ENCODE measurements at places on chromosomes 3 and 15.
A peak's percentile ranks its signal among the peaks of the same experiment; 100 is the strongest.

DNA sequence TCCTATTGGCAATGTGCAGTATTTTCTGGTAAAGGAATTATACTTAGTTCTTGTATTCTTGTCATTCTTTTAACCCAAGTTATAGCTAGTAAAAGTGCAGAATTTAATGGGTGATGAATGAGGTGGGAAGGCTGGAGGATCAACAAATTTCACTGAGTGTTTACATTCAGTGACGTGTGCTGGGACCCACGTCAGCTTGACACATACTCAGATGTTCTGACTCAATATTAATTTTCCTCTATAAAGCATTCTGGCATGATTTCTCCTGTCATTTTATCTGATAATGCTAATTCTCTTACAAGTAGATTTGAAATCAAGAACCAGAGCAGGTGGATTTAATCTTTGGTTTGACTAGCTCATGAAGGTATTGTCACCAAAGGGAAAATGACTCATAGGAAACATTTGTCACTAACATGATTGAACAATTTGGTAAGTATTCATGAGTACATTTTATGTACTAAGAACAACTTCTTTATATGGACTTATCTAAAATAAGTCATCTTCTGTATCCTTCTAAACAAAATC, 71.0 kb upstream of the SYNPR start:
- no peak for DNase-seq

GRCh38 chr15:53128652-53129051, 338.5 kb upstream of the ONECUT1 start:
- DNase-seq, result no peak

GRCh38 chr3:118544458-118544857, 490.2 kb downstream of the IGSF11 start:
- DNase-seq, result no peak

DNA sequence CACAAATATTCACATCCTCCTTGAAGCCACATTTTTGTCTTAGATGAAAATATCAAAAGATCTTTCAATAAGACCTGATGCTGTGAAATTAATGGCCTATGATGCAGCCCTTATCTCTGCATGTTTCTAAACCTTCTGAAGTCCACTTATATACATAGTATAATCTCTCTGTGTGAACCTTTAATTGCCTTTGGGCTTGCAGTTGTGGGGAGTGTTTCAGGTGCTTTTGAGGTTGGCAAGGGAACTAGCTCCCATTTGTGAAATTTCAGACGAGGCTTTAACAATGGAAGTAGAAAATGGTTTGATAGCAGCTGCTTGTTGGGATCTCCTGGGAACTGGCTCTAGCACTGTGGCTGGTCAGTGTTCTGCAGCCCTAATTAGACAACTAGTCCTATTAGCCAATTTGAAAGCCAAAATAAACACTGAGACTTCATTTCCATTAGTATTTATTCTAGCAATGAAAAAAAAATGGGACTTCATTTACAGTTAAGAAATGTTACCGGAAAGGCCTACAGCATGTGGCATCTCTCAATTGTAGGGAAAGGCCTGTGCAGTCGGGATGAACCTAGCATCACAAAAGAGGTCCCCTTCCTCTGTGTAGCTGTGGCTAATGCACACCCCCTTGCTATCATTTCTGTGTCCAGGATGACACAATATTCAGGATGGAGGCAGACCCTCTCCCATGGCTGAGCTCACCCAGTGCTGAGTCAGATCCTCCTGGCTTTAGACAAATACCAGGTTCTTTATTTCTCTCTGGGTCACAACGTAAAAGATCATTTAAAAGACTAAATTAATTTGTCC, 140.7 kb upstream of the TRIM42 start:
- DNase-seq, result no peak

GRCh38 chr3:124688581-124689454, 41.4 kb upstream of the UMPS start:
- DNase-seq, result peak; percentile 30

DNA sequence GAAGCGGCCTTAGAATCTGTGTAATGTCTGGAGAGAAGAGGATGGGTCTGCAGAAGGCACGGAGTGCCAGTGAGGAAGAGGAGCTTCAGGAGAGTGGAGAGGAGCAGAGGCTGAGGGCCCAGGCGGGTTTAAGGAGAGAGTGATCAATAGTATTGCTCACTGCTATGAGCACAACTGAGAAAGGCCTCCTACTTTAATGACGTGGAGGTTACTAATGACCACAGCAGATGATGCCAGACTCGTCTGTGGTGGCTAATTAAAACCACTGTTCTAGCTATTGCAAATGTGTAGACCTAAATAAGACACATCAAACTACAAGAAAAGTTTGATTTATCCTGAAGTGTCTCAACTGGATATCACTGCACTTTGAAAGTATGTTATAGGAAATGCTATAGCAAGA, 33.2 kb downstream of the MTMR10 start:
- no peak for DNase-seq

DNA sequence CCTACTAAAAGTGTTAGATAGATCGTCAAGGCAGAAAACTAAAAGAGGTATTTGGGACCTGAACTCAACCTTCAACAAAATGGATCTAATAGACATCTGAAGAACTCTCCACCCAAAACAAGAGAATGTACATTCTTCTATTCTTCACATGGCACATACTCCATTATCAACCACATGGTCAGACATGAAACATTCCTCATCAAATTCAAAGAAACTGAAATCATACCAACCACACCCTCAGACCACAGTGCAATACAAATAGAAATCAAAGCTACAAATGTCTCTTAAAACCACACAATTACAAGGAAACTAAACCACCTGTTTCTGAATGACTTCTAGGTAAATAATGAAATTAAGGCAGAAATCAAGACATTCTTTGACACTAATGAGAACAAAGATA, 984.1 kb upstream of the GBE1 start:
- DNase-seq, result no peak

DNA sequence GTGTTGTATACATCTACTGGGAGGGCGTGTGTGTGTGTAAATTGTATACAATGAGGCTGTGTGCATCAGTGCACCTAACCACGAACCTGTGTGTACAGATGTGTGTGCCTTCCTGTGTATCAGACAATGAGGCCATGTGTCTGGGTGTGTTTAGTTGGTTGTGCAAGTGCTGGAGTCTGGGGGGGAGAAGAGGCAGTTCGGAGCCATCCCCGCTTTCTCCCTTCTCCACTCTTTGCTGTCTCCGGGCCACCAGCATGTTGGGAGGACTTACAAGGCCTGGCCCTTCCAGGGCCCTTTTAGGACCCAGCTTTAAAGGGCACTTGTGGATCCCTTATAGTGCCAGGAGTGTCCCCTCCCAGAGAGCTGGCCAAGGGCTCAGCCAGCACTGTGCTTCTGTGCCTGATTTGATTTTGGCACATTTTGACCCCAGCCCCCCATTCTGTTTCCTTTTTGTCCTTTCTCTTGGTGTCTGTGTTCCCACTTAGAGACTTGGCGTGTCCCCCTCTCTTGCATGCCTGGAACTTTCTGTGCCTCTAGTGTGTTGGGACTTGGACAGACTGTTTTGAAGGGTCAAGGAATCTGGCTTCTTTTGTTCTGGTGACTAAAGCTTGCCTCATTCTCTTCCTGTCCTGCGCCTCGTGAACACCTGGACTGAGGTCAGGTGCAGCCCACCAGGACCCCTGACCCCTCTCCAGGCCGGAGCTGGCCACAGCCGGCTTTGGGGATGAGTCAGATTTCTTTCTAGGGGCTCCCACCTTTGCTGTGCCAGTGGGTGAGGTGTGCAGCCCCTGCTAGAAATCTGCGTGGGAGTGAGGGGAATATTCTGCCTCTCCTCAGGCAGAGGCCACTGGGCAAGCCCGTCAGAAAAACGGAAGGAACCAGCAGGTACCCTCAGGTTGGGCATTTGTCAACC, 1.5 kb downstream of the CTDSPL start:
- DNase-seq, result no peak

DNA sequence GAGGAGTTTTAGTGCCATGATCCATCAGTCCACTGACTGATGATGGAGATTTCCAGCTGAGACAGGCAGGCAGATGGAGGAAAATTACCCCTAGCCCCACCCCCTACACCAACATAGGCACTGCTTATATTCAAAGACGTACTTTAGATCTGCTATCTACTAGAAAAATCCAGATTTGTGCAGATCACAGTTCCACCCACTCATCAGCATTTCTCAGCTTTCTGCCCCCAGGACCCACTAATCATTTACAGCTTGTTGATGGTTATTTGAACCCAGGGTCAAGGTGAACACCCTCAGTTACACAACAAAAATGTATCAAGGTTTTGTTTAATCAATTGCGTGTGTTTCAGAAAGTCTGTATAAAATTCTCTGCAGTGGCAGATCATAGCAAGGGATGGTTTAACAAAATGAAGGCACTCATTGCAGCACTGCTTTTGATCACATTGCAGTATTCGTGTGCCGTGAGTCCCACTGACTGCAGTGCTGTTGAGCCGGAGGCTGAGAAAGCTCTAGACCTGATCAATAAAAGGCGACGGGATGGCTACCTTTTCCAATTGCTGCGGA, at the start of gene HRG:
Gene HRG (plus strand): TSS at position 390 of the 564 bp plus-strand sequence. CDS start 18 bp downstream, at position 408.
- DNase-seq, result no peak

- DNase-seq, result no peak
Measured at GRCh38 chr3:52194485-52195290, 3.3 kb upstream of the ALAS1 start.

DNA sequence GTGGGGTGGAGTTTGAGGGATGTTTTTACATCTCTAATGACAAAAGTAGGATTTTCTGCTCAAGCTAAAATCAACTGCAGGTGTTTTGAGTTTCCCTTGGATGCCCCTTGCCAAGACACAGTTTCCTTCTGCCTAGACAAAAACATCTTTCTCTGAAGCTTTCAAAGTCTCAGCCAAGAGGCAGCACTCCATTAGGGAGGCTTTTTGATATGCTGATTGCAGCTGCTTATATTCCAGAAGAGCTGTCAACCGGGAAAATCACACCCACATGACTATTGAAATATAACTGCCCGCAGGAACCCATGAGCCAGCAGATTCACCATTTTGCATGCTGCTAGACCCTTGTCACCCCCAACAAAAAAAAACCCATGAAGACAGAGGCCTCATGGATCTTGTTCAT, 27.5 kb upstream of the ZNF148 start:
- DNase-seq, result no peak

GRCh38 chr15:61017109-61017508, 212.0 kb downstream of the RORA start:
- DNase-seq, result no peak

GRCh38 chr15:65868546-65869125, 655 bp upstream of the RAB11A start:
- no peak for DNase-seq

GRCh38 chr15:99435877-99436541, 129.8 kb upstream of the MEF2A start:
- no peak for DNase-seq

DNA sequence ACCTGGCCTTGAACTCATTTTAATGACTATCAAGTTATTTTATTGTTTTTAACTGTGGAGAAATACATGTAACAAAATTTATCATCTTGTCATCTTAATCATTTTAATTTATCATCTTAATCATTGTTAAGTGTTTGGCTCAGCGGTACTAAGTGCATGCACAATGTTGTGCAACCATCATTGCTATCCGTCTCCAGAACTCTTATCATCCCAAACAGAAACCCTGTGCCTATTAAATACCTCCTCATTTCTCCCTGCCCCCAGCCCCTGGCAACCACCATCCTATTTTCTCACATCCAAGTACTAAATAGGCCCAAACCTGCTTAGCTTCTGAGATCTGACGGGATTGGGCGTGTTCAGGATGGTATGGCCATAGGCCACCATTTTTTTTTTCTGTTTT, 51.5 kb upstream of the UBP1 start:
- DNase-seq, result no peak

- DNase-seq, result no peak
Measured at GRCh38 chr3:173398111-173398479, 551 bp downstream of the NLGN1 start.

DNA sequence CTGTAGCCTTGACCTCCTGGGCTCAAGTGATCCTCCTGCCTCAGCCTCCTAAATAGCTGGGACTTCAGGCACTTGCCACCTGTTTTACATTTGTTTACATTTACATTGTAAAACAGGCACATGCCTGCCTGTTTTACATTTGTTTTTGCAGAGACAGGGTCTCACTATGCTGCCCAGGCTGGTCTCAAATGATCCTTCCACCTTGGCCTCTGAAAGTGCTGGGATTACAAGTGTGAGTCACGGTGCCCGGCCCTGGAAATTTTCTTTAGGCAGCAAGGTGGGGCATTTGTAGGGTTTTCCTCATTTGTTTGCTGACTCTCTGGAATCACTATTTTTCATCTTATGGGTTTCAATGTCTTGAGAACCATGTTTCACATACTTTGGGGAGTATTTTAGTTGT, 25.0 kb downstream of the PIF1 start:
- DNase-seq, result no peak

DNA sequence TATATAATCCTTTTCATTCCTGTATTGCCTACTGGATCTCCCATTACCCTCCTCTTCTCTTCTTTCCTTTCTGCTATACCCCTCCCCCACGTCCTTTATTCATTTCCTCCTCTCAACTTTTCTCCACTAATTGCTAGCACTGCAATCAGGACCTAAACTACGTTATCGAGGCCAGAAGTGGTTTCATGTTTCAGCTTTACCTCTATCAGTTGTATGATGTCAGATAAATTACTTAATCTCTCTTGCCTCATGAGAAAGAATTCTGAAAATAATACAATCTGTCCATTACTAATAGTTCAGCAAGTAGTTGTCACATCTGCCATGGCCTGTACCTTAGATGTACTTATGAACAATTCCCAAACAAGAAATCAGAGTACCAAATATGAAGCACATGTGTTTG, 10.6 kb downstream of the POPDC2 start:
- no peak for DNase-seq

- DNase-seq, result no peak
Measured at GRCh38 chr15:97592778-97593177, 367.7 kb upstream of the ARRDC4 start.

- DNase-seq, result peak; percentile 86
Measured at GRCh38 chr3:114464548-114464947, 170.7 kb downstream of the TIGIT start.

- DNase-seq, result no peak
Measured at GRCh38 chr3:145696011-145696410, 465.0 kb downstream of the PLOD2 start.

DNA sequence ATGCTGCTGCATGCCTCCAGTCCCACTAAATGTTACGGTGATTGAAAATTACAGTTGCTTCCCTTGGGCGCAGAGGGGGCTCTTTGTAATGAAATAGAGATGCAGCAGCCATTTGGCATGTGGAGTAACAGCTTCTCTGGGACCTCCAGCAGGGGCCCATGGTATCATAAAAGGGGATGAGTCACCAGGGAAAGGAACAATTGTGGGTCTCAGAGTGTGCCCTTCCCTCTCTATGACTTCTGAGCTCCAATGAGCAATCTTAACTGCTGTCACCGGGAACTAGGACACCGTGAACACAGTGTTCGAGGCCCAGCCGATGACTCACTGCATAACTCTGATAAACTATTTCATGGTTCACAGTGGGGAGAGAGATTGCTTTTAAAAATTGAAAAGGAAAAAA, 164.8 kb upstream of the NUDT16 start:
- DNase-seq, result no peak
